Articular chondrocyte of knee joint (primary cell): ENCODE measurements at places on chromosomes 2 and 18. TPM values are rescaled to one million over a fixed set of nuclear protein-coding genes. Genes with fewer than 3 reads are reported as not detected.

SPAG16 gene
- 50.7 and 62.9 TPM in 2 replicates for total RNA-seq

IKZF2 gene
- total RNA-seq, result 6.8 and 10.6 TPM in 2 replicates

KCNG2 gene
- total RNA-seq, result not detected in 2 replicates

NEU2 gene
- total RNA-seq, result not detected in 2 replicates

CCDC74B gene
- 3.1 and 5.6 TPM in 2 replicates for total RNA-seq

IMP4 gene
- total RNA-seq, result 50.5 and 53.4 TPM in 2 replicates

ACSL3 gene
- 112 and 122 TPM in 2 replicates for total RNA-seq
